T-helper 17 cell (primary cell): ENCODE measurements at places on chromosomes 2 and 18.
A peak's percentile ranks its signal among the peaks of the same experiment; 100 is the strongest.

DNA sequence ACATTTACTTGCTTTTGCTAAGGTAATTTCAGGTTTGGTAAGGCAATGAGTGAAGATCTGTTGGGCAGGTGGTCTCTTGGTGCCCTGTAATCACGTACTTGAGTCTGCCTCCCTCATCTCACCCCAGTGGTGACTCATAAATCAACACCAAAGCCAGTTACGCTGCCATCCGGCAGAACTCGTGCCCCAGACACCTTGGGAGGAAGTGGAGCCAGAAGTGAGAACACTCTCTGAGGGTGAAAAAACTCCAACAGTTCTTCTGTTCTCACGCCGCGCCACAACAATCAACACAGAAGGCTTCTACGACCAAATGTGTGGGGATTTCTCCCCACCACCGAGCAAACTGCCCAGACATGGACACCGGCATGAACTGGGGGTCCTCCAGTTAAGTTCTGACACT is 206.2 kb downstream of the ARL4C start:
- H3K27me3 ChIP-seq = no peaks in the 10 kb centered on the region
- H3K4me3 ChIP-seq = peak overlapping the region; percentile 78
- DNase-seq = peak; percentile 71
- H3K36me3 ChIP-seq = no peaks in the 10 kb centered on the region
- H3K27ac ChIP-seq = peak overlapping the region; percentile 100
- H3K4me1 ChIP-seq = peaks cover 52% of the 10 kb centered on the region

- H3K4me1 ChIP-seq = no peaks in the 10 kb centered on the region
- DNase-seq = no peak
- H3K36me3 ChIP-seq = peaks cover 2% of the 10 kb centered on the region
- H3K27me3 ChIP-seq = peaks cover 44% of the 10 kb centered on the region
These were observed 234.3 kb downstream of the ALK start for GRCh38 chr2:29687121-29687520.

DNA sequence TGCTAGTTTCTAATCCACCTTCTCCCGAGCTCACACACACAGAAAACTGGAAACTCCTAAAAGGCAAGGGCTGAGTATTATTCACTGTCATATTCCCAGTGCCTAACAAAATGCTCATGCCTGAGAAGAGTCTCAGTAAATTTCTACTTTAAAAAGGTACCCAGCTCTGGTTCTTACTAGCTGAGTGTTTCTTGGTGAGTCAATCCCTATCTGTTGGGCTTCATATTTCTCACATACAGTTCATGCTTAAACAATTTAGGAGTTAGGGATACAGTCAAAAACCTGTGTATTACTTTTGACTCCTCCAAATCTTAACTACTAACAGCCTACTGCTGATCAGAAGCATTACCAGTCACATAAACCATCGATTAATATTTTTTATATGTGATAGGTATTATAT is 204.9 kb downstream of the EN1 start:
- peaks cover 6% of the 10 kb centered on the region for H3K27me3 ChIP-seq
- DNase-seq = no peak
- no peak overlapping the region for H3K27ac ChIP-seq
- no peak overlapping the region for H3K4me3 ChIP-seq
- H3K4me1 ChIP-seq = no peaks in the 10 kb centered on the region

GRCh38 chr2:101076581-101076980 is 74.5 kb downstream of the RPL31 start:
- no peak overlapping the region for H3K4me3 ChIP-seq
- no peak overlapping the region for H3K27ac ChIP-seq
- H3K36me3 ChIP-seq = peaks cover 3% of the 10 kb centered on the region

DNA sequence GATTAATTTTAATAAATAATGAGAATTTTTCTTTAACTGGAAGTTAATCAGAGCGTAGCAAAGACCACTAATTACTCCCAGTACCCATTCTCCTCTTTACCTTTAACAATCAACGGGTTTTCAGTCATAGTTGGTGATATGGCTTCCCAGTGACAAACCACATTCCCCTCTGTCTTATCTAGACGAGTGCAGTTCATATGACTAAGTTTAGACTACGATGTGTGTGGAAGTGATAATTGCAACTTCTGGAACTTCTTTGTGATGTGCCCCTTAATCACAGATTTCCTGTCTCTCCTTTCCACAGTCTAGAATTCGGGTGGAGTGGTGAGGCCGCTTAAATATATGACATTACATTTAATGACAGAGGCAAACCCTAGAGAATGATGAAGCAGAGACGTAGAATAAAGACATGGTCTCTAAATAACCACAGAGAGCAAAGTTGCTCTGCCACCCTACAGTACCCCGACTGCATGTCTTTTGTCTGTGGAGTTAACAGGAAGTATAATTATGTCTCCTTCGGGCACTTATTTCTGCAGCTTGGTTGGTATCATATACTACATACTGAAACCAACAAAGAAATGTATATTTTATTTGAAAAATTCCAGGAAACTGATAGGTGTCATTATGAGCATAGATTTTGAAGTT is 693.3 kb upstream of the CDH7 start:
- no peak overlapping the region for H3K4me3 ChIP-seq
- H3K4me1 ChIP-seq = no peaks in the 10 kb centered on the region
- no peak overlapping the region for H3K27ac ChIP-seq
- DNase-seq = no peak
- no peaks in the 10 kb centered on the region for H3K27me3 ChIP-seq

DNA sequence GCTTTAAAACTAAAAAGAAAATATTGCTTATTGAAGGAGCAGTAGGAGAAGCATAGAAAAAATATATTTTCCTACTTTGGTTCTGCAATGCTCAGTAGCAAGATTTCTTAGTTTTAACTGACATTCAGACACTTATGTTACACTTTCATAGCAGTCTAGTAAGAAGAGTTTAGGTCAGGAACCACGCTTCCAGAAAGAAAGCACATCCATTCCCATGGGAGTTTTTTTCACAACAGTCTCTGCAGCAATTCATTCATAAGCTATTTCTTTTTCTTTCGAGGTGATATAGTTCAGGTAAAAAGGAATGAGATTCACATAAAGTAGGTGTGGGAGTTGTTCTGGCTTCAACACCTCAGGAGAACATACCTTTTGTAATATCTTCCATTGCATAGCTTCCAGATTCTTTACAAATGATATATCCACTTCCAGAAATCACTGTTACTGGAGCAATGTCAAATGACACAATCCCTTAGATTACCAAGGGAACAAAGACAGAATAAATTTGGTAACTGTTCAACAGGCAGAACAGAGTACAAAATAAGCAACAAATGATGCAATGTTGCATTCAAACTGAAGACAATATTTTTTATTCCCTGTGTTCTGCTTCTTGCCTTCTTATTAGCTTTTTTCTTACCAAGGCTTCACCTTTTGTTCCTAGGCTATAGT is 95.2 kb upstream of the GULP1 start:
- H3K36me3 ChIP-seq = no peaks in the 10 kb centered on the region
- H3K27me3 ChIP-seq = no peaks in the 10 kb centered on the region
- no peak overlapping the region for H3K4me3 ChIP-seq
- no peak overlapping the region for H3K27ac ChIP-seq

DNA sequence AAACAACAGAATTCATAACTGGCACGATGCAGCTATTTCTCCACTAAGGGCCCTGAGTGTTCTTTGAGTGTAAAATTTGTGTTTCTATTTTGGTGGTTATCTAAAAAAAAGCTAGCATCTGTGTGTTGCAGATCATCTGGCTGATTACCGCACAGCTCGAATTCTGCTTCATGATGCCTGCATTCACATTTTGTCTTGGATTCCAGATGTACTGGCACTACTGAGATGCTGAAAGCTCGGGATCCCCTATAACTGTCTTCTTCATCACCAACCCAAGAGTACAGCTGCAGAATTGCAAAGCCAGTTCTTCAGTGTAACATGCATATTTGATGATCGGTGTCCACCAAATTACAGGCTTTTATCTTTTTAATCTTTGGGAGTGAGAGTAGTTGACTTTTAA is 51.6 kb upstream of the ZNF532 start:
- H3K4me1 ChIP-seq = no peaks in the 10 kb centered on the region
- H3K27ac ChIP-seq = no peak overlapping the region
- H3K4me3 ChIP-seq = no peak overlapping the region

- no peak overlapping the region for H3K27ac ChIP-seq
- no peaks in the 10 kb centered on the region for H3K36me3 ChIP-seq
- no peak for DNase-seq
- H3K4me1 ChIP-seq = peaks cover 2% of the 10 kb centered on the region
- no peak overlapping the region for H3K4me3 ChIP-seq
These were observed 135.5 kb upstream of the CREB1 start for GRCh38 chr2:207394203-207394781.

- H3K36me3 ChIP-seq = no peaks in the 10 kb centered on the region
- H3K4me3 ChIP-seq = no peak overlapping the region
- no peak for DNase-seq
- no peak overlapping the region for H3K27ac ChIP-seq
- H3K4me1 ChIP-seq = no peaks in the 10 kb centered on the region
These were observed 667.2 kb downstream of the DCDC2C start for GRCh38 chr2:4370422-4371090.

- H3K4me1 ChIP-seq = no peaks in the 10 kb centered on the region
- no peaks in the 10 kb centered on the region for H3K27me3 ChIP-seq
- no peak overlapping the region for H3K4me3 ChIP-seq
- DNase-seq = no peak
- H3K27ac ChIP-seq = no peak overlapping the region
These were observed 185.5 kb upstream of the SETBP1 start for GRCh38 chr18:44495151-44495550.

DNA sequence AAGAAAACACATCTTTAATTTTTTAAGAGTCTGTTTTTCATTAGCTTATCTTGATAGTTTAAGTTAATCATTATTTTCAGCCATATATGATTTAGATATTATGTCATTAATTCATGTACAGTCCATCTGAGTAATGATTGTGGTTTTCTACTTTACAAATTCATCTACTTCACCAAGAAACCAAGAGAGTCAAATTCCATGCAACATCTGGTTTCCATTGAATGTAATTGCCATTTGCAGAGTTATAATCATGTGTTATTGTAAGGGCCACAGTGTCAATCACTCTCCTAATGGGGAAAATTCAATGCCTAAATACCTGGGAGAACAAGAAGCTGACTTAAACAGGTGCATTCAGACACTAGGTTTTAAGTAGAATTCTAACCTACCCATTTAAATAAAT is 217.2 kb upstream of the OSR1 start:
- H3K36me3 ChIP-seq = no peaks in the 10 kb centered on the region
- H3K4me1 ChIP-seq = no peaks in the 10 kb centered on the region
- H3K27me3 ChIP-seq = peaks cover 61% of the 10 kb centered on the region
- DNase-seq = no peak
- no peak overlapping the region for H3K4me3 ChIP-seq

DNA sequence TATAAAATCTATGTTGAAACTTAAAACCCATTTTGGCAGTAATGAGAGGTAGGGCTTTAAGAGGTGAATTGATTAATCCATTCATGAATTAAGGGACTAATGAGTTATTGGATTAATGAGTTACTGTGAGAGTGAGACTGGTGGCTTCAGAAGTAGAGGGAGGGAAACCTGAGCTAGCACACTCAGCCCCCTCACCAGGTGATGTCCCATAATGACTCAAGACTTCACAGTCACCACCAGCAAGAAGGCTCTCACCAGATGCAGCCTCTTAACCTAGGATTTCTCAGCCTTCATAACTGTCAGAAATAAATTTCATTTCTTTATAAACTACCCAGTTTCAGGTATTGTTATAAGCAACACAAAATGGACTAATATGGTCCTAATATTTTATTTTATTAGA is 621.7 kb upstream of the ACVR2A start:
- H3K27ac ChIP-seq = no peak overlapping the region
- H3K4me3 ChIP-seq = no peak overlapping the region
- H3K27me3 ChIP-seq = no peaks in the 10 kb centered on the region
- no peaks in the 10 kb centered on the region for H3K36me3 ChIP-seq
- no peak for DNase-seq

GRCh38 chr18:43276491-43276890 is 799 bp downstream of the SYT4 start:
- no peak overlapping the region for H3K27ac ChIP-seq
- no peaks in the 10 kb centered on the region for H3K27me3 ChIP-seq
- no peaks in the 10 kb centered on the region for H3K36me3 ChIP-seq

DNA sequence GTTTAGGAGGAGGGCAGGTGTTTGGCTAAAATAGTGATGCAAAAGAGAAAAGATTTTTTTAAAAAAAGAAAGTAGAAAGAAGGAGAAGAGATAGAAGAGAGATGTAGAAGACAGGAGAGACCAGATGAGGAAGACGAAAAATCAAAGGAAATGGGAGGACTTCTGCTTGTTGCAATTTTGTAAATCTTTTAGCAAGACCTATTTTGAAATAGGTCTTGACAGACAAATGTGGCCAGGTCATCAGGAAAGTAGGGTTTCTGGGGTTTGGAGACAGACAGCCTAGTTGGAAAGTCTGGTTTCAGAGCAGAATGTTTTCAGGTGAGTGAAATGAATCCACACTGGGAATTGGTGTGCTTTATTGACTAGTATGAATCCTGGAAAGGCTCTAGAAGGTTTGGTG is 104.5 kb upstream of the CAVIN2 start:
- no peaks in the 10 kb centered on the region for H3K36me3 ChIP-seq
- H3K27ac ChIP-seq = no peak overlapping the region
- DNase-seq = no peak
- H3K27me3 ChIP-seq = peaks cover 42% of the 10 kb centered on the region

- no peaks in the 10 kb centered on the region for H3K4me1 ChIP-seq
- H3K36me3 ChIP-seq = no peaks in the 10 kb centered on the region
- no peaks in the 10 kb centered on the region for H3K27me3 ChIP-seq
These were observed 680.4 kb downstream of the TDRD15 start for GRCh38 chr2:21804151-21804550.

DNA sequence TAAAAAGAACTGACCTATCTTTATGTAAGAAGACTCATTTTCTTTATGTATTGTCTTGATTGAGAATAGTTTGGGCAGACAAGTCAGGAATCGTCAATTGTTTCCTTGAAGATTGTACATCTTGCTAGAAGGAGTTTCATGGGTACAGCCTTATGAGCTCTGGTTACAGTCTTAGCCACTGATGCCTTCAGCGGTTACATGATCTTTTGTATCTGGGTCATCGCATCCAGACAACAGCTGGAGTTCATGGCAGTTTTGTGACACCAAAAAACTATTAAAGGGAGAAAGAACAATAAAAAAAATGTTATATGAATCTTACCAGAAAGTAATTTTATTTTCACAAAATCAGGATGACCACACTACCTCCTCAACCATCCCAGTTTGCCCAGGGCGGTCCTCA is 520.5 kb upstream of the CDH7 start:
- no peak for DNase-seq
- no peaks in the 10 kb centered on the region for H3K36me3 ChIP-seq
- no peak overlapping the region for H3K27ac ChIP-seq
- no peak overlapping the region for H3K4me3 ChIP-seq

DNA sequence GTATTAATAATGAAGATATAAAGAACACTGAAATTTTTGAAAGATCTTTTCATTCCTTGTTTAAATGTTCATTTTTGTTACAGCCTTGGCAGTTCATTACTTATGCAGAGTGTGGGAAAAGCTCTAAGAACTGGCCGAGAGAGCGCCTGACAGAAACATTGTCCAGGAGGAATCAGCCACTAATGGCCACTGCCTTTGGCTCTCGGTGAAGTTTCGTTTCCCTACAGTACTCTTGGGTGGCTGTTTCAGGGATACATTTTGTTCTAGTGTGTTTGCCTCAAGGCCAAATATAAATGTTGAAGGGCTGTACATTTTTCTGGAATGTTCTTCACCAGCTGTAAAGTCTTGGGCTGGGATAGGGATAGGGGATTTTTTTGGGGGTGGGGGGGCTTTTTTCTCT is 10.7 kb downstream of the SPTBN1 start:
- peaks cover 24% of the 10 kb centered on the region for H3K27me3 ChIP-seq
- H3K4me3 ChIP-seq = no peak overlapping the region
- no peak overlapping the region for H3K27ac ChIP-seq
- H3K36me3 ChIP-seq = peaks cover 3% of the 10 kb centered on the region
